ENCODE measurements at places on chromosomes 5 and 9. TPM values are rescaled to one million over a fixed set of nuclear protein-coding genes. Genes with fewer than 3 reads are reported as not detected.

LCN12 gene
- not detected for total RNA-seq

OBP2B gene
- not detected for total RNA-seq

DNAJC25 gene
- total RNA-seq, result 5.7 TPM

LCN10 gene
- not detected for total RNA-seq

IFNB1 gene
- 0.81 TPM for total RNA-seq

CDH18 gene
- 18.8 TPM for total RNA-seq

ZNF883 gene
- total RNA-seq, result not detected

FBLL1 gene
- total RNA-seq, result 0.53 TPM

NR2F1 gene
- 73.0 TPM for total RNA-seq

DMGDH gene
- total RNA-seq, result not detected

LRRC19 gene
- total RNA-seq, result not detected

SLC45A2 gene
- not detected for total RNA-seq

ENTPD8 gene
- total RNA-seq, result not detected

PCDHB13 gene
- total RNA-seq, result 0.40 TPM

ASPN gene
- total RNA-seq, result not detected

PAEP gene
- total RNA-seq, result not detected

MRPL50 gene
- total RNA-seq, result 18.6 TPM

MEIKIN gene
- total RNA-seq, result not detected

NIPAL4 gene
- not detected for total RNA-seq

NTRK2 gene
- not detected for total RNA-seq

LPCAT1 gene
- total RNA-seq, result 166 TPM

EQTN gene
- not detected for total RNA-seq

Data from MG63 (cell line).